ENCODE measurements at places on chromosomes 1 and 21.

DNA sequence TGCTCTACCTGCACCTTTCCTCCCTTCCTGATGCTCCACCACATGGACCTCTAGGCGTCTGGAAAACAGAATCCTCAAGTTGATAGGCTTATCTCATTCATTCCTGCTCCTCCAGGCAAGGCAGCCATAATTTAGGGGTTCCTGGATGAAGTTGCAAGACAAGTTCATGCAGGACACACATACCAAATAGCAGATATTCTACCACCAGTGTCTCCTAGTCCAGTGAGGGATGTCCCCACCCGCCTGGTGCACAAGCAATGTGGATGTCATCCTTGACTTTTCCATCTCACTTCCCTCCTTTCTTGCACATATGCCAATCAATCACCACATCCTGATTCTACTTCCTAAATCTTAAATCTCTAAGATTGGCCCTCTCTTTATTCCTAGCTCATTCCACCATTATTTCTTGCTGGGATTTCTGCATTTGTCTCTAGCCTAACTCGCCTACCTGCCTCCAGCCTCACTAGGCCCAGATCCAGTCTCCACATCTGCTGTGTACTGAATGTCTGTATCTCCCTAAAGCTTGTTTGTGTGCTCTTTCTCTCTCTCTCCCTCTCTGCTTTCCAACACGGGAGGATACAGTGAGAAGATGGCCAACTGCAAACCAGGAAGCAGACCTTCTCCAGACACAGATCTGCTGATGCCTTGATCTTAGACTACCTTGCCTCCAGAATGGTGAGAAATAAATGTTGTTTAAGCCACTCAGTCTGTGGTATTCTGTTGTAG lies 40.5 kb downstream of the CD34 start:
- DNase-seq = no peak

DNA sequence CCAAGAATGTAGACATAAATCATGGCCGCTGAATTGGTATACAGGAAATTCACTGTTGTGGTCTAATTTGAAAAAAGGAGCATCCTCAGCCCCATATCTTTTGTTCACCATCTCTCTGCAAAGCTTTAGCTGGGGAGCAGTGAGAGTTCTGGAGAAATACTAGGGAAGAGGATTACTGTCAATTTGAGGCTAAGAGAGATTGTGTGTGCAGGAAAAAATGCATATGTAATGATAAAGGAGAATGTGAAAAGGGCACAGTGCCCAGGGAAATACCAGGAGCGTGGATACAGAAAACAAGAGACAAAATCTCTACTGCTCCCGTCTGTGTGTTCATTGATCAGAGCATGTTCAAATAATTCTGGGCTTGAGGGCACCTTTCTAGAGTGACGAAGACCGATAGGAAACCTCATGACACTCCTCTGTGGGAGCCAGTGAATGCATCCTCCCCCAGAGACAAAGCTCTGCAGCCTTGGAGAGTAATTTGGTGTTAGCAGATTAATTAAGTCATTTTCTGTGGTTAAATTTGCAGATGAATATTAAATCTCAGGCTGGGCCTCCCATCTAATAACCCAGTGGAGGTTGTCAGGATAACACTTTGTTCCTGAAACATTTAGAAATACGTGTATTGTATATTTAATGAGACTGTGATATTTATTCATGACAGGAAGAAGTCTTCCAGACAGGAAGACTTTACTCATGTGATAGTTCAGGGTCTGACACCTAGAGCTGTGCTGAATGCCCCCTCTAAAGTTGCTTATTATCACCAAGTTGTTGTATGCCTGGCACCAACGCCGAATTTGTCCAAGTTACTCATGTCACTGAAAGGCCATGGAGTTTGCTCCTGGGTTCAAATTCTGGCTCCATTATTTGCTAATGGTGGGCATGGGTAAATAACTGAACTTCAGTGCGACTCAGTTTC lies 287.3 kb upstream of the SGIP1 start:
- DNase-seq = no peak

DNA sequence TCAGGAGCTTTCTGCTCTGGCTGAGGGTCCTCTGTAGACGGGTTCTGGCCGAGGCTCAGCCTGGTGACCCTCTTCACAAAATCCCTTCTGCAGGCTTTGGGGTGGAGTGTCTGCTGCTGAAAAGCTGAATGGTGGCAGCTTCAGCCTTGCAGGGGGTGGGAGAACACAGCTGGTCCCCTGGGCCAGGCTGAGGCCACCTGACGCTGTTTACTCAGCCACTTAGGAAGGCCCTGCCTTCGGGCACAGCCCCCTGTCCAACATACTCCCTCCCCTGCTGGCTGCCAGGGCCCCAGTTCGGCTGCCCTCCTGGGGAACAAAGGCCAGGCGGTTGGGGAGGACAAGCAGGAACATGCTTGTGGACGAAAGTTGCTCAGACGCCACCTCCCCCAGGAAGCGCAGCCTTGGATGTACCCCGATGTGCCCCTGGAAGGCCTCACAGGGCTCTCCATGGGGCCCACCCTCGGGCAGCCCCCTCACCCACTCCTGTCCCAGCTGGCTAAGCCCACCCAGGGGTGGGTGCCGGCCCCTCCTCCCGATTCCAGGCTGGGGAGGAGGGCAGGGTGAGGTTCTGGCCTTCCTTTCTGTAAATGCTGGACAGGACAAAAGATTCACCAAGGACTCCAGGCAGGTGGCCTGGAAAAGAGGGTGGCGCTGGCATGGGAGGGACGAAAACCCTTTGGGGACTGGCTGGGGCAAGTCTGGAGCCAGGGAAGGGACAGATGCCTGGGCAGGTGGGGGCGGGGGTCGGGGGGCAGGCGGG lies at the start of gene ANKRD65:
TSS of gene ANKRD65 (minus strand) at position 130 of the 760 bp plus-strand sequence. CDS start 271 bp downstream, outside the sequence.
- no peak for DNase-seq

GRCh38 chr1:93042187-93043056 lies 36.7 kb upstream of the MTF2 start:
- DNase-seq = peak; percentile 26

GRCh38 chr1:56515898-56516538 lies 63.3 kb downstream of the PLPP3 start:
- no peak for DNase-seq

- no peak for DNase-seq
These were observed 45.4 kb upstream of the USP1 start for GRCh38 chr1:62391369-62391971.

DNA sequence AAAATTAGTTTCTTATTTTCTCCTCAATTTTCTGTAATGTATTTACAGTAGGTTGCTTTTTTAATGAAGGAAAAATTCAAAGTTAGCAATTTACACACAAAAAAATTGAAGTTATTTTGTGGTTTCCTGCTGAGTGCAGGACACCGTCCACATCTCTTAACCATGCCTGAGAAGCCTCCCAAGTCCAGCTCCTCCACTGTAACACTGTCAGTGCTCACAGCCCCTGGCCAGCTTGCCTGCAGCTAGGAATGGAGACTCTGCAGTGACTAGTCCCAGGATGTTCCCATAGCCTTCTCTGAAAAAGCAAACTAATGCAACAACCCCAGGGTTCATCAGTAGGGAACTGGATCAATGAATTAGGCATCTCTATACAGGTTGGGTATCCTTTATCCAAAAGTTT lies 3.5 kb downstream of the A3GALT2 start:
- no peak for DNase-seq

GRCh38 chr21:37828991-37829390 lies 87.3 kb downstream of the KCNJ6 start:
- peak; percentile 81 for DNase-seq

- DNase-seq = no peak
These were observed 7.8 kb upstream of the CHI3L2 start for GRCh38 chr1:111219557-111220286.

DNA sequence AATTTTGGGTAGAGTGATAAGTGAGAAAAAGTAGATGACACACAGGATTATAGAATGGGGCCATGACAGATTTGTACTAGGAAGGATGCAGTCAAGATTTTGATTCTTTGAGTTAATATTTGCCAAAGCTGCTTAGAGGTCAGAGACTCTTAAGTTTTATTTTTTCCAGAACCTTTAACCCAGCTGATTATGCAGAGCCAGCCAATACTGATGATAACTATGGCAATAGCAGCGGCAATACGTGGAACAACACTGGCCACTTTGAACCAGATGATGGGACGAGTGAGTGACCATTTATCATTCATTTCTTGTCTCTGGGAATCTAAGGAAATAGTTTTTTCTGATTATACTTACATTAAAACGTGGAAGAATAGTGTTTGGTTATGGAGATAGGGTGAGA lies 16.1 kb downstream of the UBAP2L start:
- DNase-seq = no peak

DNA sequence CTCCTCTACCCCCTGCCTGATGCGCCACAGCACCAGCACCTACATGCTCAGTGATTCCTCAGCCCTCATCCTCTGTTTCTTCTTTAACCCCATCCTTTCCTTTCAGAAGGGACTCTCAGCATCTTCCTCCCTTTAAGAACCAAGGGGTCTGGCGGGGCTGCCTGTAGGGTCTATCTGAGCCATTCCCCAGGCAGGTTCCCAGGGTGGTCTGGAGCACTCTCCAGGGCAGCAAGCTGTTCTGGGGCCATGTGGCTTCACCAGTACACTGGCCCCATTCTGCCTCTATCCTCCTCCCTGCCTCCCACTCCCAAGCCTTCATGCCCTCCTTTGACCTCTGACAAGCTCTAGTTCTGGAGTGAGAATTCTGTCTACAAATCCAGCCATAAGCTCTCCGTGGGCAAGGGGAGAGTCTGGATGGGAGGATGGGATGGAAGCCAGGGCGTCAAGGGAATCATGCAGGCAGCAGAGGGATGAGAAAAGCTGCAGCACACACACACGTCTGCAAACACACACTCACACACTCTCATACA lies 10.4 kb downstream of the BATF3 start:
- no peak for DNase-seq

DNA sequence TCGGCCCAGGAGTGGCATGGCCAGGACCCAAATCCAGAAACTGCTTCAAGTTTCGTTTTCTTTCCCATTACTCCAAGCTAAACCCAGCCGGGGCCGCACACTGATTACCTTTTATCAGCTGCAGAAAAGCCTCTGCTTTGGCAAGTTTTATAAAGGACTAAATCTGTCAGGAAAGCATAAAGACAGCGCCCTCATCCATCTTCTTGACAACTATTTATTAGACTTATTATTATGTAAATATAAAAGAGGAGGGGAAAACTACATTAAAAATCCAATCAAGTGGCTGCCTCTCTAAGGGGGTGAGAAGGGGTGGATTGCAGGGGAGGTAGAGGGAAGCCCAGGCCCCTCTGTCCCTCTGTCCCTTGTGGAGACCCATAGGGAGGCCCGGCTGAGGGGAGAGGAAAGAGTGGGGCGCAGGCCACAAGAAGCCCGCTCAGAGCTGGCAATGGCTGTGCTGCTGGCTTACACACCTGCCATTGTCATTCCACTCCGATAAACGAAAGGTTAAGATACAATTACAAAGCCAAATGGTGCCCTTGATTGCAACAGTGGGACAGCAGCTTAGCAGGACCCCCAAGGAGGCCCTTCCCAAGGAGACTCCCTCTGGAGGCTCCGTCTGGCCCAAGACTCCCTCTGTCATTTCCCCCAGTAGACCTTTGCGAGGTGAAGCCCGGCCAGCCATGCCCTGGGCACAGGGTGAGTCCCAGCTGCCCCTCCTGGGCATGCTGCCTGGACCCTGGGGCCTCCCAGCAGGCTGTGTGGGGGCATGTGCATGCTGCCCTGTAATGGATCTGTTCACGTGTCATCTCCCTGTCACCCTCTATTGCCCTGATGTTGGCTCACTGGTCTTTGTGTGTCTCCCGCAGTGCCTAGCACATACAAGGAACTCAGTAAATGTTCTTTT lies 45.4 kb downstream of the KCND3 start:
- no peak for DNase-seq

DNA sequence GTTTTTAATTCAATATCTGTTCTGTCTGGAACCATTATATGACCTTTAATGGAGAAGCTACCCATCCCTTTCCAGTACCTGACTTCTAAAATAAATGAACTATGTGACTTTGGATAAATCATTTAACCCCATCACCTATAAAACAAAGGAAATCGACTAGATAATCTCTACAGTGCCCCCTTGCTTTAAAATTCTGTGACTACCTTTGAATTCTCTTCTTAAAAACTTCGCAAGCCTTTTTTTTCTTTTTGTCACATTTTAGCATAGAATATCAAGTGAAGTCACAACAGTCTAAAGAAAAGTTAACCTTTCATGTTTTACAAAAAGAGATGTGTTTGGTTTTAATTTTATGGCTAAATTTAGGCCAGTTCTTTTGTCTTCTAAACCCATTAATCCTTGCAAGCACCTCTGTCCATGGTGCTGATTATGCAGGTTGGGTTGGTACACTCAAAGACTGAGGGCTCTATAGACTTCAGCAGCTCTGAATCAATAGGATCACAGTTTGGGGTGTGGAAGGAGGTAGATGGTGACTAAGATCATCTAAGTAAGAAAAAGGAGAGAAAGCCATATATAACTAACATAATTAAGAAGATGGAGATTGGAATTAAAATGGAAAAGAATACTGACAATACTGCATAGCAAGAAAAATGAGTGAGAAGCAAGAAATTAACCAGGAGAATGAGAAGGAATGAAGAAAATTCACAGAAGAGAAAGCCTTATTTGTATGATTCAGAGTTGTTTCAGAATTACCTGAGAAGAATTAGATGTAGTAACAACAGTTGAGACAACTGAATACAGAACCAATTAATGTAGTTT lies 59.2 kb downstream of the TBX15 start:
- no peak for DNase-seq

DNA sequence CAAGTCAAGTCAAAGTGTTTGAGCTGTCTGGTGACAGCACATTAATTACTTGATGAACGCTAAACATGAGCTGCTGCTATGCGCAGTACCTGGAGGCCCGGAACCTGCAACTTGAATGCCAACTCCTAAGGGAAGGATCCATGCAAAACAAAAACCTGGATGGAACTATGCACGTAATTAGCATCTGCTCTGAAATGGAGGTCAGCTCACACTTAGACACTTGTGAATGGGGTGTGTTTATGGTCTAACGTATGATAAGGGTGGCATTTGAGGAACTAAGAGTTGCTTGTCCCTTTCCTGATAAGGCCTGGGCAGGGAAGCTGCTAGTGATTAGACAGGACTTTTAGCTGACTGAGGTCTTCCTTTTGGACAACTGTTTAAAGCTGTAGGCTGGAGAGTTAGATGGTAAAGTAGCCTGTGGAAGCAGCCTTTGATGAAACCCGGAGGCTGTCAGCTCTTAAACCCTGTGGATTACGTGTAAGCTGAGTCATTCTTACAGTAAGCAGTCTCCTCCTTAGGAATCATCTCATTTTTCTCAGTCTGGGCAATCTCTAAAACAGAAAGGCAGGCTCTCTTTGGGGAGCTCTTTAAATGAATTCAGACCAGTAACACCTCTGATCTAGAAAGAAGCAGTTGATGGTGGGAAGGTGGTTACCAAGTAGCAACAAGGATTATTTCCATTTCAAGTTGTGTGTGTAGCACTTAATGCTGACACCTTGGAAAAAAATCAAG lies 6.8 kb downstream of the TENT5C start:
- DNase-seq = peak; percentile 78

GRCh38 chr1:45331436-45332345 lies 5.0 kb downstream of the HPDL start:
- no peak for DNase-seq

DNA sequence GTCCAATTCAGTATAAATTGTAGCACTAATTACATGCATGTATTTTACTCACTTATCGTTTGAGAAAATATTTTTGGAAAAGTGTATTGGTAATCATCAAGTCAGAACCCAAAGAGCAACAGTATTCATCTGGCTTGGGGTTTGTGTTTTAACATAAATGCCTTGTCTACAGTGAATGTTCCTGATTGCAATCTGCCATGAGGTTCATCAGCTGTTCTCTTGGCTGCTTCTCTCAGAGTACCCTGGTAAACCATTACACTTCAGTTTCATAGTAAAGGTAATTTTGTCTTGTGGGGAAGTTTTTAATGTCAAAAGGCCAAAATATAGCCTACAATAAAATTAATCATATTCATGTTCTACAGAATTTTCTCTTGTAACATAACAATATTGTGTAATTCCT lies 150.3 kb downstream of the IFI44 start:
- no peak for DNase-seq

- DNase-seq = no peak
These were observed 55.2 kb downstream of the S100B start for GRCh38 chr21:46549650-46550049.

All from HL-60 (cell line).